ENCODE measurements at places on chromosomes 7 and 10.

- no peak for DNase-seq
Observed at GRCh38 chr10:47137311-47137851, 162.6 kb upstream of the GDF10 start.

DNA sequence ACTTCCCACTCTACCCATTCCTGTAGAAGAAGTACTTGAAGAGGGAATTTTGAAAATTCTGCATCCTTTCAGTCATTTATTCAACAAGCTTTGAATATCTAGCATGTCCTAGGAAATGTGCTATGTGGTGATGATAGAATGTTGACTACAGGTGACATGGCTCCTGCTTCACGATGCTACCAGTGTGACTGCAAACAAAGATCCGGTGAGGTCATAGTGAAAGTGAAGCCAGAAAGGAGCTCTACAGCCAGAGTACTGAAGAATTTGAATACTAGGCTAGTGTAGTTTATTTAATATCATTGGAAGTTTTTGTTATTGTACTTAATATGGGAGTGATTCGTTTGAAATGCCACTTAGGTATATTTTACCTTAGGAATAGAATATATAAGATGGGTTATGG, 348.1 kb downstream of the TFEC start:
- DNase-seq, result no peak

- peak; percentile 63 for DNase-seq
Observed at GRCh38 chr7:126803060-126803665, 449.6 kb downstream of the GRM8 start.

- DNase-seq, result no peak
Observed at GRCh38 chr7:20698469-20698868, 83.0 kb downstream of the ABCB5 start.

GRCh38 chr7:37037286-37037685, 313.0 kb upstream of the AOAH start:
- DNase-seq, result no peak

DNA sequence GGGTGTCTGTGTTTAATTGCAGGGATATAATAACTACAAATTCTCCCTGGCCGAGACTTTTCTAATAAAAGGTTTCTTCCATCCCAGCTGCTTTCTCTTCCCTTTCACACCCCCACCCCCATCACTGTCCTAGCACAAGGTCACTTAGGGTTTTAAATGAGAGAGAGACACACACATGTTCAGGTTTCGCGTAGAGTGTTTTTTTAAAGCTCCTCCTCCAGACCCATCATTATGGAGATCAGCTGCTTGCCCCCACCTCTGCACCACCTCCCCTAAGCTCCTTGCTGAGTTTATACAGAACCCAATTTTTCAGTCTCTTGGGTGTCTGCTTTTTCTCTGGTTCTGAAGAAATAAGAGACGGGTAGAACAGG, 18.6 kb downstream of the LRMDA start:
- DNase-seq, result no peak

- DNase-seq, result no peak
Observed at GRCh38 chr7:66303454-66304155, 98.5 kb downstream of the TPST1 start.

DNA sequence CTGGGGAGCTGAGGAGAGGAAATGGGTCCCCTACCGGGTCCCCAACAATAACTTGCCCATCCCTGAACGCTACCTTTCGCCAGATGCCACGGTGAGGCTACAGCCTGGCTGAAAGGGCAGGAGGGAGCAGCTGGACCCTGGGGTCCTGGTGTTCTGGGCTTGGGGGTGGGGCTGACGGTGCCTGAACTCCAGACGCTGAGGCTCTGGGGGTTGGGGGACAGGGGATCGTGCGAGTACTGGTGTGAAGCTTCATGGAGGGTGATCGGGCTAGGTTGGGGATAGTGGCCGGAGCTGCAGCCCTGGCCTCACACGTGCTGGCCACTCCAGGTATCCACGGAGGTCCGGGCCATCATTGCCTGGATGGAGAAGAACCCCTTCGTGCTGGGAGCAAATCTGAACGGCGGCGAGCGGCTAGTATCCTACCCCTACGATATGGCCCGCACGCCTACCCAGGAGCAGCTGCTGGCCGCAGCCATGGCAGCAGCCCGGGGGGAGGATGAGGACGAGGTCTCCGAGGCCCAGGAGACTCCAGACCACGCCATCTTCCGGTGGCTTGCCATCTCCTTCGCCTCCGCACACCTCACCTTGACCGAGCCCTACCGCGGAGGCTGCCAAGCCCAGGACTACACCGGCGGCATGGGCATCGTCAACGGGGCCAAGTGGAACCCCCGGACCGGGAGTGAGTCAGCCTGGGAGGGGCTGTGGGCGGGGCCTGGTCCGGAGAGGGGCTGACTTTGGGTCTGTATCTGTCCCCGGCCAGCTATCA, 8.3 kb downstream of the AEBP1 start:
- no peak for DNase-seq

DNA sequence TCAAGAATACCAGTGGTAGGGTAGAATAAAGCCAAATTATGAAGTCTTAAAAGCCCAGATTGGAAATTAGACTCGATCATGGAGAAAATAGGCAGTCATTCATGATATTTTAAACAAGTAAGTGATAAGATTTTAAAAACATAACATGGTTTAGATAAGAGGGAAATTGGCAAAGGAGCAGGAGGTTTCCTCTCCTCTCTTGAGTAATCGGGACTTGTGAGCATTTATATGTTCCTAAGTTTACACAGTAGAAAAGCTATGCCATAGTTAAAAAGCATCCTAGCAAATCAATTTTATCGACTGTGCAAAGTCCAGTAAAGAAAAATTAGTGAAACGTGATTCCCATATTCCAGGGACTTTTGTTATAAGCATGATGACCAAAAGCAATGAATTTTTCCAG, 313.2 kb downstream of the AHR start:
- no peak for DNase-seq

DNA sequence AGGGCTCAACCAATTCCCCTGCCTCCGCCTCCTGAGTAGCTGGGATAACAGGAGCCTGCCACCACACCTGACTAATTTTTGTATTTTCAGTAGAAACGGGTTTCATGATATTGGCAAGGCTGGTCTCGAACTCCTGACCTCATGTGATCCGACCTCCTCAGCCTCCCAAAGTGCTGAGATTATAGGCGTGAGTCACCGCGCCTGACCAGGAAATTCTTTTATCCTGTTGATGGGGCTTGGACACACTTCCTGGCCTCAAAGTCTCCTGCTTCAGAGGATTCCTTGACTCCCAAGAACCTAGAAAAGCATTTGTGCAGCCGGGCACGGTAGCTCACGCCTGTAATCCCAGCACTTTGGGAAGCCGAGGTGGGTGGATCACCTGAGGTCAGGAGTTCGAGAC, 16.2 kb downstream of the ZNF425 start:
- no peak for DNase-seq

DNA sequence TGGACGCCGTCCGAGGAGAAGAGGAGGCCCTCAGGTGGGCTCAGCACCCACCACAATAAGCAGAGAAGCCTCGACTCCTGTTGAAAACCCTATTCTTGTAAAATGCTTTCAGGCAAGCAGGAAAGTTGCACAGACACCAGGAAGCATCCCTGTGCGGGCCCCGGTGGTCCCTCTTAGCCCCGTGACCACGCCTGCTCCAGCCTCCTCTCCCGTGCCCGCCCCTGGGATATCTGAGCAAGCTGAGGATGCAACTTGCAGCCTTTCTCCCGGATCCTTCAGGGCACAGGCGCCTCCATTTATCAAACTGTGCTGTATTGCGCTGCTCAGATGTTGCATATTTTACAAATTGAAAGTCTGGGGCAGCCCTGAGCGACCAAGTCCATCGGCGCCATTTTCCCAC, 72.7 kb downstream of the CFAP46 start:
- no peak for DNase-seq

DNA sequence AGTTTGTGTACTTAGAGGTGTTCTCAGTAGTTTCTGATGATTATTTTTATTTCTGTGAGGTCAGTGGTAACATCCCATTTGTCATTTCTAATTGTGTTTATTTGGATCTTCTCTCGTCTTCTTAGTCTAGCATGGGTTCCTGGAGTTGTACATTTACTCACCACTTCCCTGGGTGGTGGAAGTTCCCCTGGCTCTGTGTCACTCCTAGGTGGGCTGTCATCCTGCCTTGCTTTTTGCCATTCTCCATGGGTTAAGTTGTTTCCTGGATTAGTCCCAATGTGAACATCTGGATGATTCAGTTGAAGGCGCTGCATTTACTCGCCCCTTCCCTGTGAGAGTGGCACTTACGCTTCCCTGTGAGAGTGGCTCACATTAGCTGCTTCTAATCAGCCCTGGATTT, 48.2 kb downstream of the GSAP start:
- DNase-seq, result no peak

- no peak for DNase-seq
Observed at GRCh38 chr7:41738806-41739205, 35.9 kb upstream of the INHBA start.

DNA sequence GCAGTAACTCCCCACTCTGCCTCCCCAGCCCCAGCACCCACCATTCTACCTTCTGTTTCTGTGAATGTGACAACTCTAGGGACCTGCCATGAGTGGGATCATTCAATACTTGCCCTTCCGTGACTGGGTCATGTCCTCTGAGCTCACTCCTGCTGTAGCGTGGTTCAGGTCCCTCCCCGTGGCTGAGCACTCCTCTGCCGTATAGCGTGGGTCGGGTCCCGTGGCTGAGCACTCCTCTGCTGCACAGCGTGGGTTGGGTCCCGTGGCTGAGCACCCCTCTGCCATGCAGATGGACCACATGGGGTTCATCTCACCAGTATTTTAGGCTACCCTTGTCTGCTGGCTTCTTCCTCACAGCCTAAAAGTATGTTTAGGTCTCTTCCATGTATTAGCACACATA, 43.0 kb downstream of the INSIG1 start:
- DNase-seq, result no peak

DNA sequence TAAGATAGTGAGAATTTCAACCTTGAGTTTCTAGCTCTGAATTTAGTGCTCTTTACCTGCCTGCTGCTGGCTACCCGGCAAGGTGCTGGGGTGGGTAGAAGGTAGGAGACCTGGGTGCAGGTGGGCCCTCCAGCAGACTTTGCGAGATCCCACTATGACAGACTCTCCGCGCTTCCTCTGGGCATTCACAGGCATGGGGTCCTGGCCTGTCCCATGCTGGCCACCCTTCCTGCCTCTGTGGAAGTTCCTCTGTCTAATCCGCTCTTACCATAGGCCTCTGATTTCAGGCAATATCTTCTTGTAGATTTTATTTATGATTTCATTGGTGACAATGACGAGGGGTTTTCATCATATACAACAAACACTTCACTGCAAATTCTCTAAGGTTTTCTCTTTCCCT, 1.2 kb upstream of the WDFY4 start:
- no peak for DNase-seq

DNA sequence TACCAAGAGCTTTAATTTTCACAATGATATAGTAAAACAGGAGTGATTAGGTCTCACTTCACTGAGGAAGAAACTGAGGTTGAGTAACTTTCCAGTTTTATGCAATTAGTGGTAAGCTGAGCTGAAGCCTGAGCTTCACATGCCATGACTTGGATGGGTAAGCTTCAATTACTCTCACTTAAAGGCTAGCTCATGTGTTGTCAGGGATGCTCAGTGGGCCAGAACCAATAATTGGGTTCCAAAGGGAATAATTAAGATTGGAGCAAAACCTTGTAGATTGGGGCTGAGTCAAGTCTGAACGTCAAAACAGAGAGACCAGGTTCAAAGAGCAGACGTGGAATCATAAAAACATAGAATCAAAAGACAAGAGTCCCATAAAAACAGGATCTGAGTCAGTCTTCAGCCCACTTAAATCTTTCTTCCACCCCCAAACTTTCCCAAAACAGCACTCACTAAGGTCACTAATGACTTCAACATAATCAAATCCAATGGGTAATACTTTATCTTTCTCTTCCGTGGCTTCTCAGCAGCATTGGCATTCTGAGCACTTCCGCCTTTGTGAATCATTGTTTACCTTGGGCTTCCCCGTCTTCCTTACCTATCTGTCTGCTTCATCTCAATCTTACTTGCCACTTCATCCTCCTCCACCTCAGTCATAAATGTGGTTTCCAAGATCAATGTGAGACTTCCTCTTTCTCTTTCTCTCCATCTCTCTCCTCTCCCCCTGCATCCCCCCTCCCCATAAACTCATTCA, 23.0 kb upstream of the EGFR start:
- DNase-seq, result no peak

DNA sequence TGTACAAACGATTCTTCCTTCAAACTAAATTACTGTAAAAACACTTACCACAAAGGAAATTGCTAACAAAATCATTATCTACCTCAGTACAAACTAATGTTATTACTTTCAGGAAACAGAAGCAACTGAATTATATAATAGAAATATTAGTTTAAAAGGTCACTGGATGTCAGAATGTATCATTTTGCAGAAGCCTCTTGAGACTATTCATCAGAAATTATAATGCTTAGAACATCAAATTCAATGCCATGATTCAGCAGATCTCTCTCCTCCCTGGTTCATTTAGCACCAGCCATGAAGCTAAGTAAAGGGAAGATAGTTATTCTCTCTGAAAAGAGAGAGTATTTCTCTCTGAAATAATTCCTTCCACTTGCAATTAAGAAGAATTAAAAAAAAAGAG, 223.3 kb downstream of the IMMP2L start:
- DNase-seq, result no peak

DNA sequence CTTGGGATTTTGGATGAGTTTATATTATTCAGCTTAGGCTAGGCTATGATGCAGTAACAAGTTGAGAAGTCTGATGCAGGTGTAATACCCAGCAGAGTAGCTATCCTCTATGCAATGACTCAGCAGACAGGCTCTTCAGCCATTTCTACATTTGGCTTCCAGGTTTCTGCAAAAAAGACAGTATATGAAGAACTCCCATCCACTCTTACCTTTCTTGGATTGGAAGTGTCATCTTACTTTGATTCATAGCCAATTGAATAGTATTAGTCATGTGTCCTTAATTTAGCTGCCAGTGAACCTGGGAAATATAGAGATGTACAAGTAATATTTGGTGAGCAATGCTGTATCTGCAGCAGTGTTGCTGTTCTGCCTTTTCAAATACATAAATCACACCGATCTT, 127.8 kb upstream of the NPSR1 start:
- no peak for DNase-seq

- no peak for DNase-seq
Observed at GRCh38 chr7:66454600-66455225, 174.0 kb upstream of the KCTD7 start.

DNA sequence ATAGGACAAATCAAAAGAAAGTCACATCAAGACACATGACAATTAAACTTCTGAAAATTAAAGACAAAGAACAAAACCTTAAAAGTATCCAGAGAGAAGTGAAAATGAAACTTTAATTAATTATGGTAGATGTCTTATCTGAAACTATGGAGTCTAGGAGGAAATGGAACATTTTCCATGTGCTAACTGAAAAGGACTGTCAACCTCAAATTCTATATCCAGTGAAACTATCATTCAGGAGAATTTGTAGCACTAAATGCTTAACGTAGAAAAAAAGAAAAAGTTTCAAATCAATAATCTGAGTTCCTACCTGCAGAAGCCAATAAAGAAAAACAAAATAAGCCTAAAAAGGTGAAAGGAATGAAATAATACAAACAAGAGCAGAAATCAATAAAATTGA, 33.1 kb upstream of the C10orf71 start:
- no peak for DNase-seq

Measured in NCI-H2171 (cell line).